ENCODE measurements at places on chromosomes 7 and 10.

- DNase-seq: peak; percentile 42
Measured at GRCh38 chr7:140506788-140507464, 27.6 kb upstream of the MKRN1 start.

DNA sequence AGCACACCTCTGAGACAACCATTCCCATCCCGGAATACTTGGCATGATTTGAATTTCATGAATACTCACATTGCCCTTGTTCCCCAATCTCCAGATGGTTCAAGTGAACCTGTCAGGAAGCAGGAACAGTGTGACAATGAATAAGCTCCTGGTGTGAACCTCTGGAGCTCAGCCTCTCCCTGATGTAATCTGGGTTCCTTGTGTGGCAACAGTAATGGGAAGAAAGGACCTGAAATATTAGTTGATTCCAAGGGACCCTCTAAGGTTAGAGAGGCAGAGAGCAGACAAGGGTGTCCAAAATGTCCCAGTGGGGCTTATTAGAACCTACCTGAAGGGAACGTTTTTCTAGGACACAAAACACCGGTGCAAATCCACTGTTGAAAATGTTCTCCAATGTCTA, 8.5 kb downstream of the OR2A7 start:
- DNase-seq: peak; percentile 2

- DNase-seq: no peak
Measured at GRCh38 chr7:101418694-101419093, 56.0 kb downstream of the COL26A1 start.

- peak; percentile 53 for DNase-seq
Measured at GRCh38 chr10:84267503-84268126, 22.8 kb downstream of the RGR start.

DNA sequence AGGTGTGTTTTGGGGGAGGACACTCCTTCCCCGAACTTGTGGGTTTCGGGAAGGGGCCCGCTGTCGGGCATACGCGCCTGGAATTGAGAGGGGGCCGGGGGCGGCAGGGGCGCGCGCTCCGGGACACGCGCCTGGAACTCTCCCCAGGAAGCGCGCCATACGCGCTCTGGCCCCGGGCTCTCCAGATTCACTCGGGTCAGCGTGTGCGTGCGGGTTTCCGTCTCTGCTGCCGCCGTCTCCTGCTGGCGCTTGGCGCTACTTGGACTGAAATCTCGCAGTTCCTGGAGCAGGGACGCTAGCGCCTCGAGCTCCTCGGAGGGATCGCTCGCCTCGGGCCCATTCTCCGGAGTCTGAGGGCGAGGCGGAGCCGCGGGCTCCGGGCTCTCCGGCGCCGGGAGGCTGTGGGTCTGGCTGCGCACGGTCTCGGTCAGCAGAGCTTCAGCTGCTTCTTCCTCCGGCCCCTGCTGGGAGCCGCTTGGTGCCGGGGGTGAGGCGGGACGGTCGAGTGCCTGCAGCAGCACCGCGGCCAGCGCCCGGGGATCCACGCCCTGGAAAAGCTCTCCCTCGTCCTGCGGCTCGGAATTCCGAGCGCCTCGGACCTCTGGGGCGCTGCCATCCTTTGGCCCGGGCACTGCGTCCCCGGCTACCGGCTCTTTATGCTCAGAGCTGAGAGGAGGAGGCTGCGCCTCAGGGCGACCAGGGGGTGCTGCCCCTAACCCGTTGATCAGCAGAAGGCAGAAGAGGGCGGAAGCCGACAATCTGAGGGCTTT, 1.1 kb downstream of the VGF start:
- DNase-seq: peak; percentile 63

GRCh38 chr10:129275886-129276285, 191.2 kb upstream of the MGMT start:
- no peak for DNase-seq

DNA sequence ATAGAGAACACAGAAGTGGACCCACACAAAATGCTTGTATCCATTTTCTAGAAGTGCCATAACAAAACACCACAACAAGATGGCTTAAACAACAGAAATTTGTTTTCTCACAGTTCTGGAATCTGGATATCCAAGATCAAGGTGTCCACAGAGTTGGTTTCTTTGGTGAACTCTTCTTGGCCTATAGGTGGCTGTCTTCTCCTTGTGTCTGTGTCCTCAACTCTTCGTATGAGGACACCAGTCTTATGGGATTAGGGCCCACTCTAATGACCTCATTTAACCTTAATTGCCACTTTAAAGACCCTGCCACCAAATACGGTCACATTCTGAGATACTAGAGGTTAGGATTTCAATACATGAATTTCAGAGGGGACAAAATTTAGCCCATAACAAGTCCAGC, 30.8 kb upstream of the C10orf71 start:
- no peak for DNase-seq

All from HT1080 (cell line).